Tibial nerve (tissue), 4 donors: ENCODE measurements at places on chromosomes 11 and 22.

DNA sequence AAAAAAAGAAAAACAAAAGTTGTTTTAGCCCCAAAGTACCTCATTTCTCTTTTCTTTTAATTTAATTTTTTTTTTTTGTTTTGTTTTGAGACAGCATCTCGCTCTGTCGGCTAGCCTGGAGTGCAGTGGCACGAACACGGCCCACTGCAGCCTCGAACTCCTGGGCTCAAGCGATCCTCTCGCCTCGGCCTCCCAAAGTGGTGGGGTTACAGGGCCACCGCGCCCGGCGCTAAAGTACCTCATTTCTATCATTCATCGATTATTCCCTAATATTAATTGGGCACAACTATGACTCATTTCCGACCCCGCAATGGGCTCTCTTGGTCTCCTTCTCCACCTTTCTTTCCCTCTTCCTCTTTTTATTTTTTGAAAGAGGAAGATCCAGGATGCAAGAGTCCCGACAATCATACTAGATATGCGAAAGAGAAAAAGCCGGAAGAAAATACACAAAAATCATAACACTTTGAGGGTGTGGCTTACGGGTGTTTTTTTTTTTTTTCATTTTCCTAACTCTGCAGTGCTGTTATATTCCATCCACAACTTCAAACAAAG, 475 bp upstream of the AIP start:
- DNase-seq = no peak

- DNase-seq = no peak
Observed at GRCh38 chr11:118002010-118002540, 15.9 kb downstream of the IL10RA start.

DNA sequence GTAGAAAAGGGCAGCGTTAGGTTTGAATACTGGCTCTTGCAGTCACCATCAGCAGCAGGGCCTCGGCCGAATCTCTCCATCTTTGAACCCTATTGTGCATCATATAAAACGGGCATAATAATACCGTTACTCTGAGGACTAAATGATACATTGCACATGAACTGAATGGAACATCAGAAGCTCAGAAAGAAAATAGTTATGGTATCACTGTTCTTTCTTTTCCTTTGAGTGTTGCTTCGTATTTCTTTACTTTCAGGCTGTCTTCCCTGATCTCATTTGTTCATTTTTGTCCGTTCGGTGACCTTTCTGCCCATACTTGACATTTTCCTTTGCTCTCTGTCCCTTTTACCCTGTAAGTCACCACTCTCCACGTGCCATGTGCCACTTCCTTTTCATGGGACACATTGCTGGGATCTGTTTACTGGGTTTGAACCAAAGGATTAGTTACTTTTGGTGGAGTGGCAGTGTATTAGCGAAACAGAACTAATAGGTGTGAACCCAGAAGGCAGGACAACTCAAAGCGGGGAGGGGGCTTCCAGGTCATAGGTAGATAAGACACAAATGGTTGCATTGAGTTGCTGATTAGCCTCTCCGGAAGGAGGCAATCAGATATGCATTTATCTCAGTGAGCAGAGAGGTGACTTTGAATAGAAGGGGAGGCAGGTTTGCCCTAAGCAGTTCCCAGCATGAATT, 717 bp upstream of the ZNF202 start:
- no peak for DNase-seq

DNA sequence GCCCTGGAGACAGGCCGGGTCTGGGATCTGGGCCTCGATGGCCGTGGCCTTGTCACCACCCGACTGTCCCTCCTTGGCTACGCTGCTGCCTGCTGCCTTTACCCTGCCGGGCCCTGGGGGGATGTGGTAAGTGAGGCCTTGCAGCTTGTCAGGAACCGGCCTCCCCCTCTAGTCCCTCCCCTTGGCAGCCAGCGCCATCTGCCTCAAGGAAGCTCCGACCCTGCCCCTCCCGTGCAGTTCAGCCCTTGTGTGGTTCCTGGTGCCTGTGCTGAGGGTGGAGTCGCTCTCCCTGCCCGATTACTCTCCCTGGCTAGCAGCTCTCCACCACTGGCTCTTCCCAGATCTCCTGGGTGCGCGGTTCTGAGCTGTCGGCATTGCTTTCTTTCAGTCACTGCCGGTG, 33.7 kb downstream of the CTTN start:
- DNase-seq = no peak

GRCh38 chr11:123526027-123526805, 96.1 kb downstream of the GRAMD1B start:
- DNase-seq = no peak

DNA sequence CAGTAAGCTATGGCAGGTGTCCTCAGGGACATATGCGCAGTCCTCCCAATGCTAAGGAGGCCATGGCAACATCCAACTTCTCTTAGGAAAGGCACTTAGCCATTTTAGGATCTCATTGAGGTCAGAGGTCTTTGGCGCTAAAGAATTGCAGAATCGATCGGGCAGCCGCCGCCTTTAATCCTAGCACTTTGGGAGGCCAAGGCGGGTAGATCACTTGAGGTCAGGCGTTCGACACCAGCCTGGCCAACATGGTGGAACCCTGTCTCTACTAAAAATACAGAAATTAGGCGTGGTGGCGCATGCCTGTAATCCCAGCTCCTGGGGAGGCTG, 1.2 kb upstream of the CHID1 start:
- no peak for DNase-seq

- no peak for DNase-seq
Observed at GRCh38 chr11:31720671-31721365, 90.3 kb downstream of the PAX6 start.

DNA sequence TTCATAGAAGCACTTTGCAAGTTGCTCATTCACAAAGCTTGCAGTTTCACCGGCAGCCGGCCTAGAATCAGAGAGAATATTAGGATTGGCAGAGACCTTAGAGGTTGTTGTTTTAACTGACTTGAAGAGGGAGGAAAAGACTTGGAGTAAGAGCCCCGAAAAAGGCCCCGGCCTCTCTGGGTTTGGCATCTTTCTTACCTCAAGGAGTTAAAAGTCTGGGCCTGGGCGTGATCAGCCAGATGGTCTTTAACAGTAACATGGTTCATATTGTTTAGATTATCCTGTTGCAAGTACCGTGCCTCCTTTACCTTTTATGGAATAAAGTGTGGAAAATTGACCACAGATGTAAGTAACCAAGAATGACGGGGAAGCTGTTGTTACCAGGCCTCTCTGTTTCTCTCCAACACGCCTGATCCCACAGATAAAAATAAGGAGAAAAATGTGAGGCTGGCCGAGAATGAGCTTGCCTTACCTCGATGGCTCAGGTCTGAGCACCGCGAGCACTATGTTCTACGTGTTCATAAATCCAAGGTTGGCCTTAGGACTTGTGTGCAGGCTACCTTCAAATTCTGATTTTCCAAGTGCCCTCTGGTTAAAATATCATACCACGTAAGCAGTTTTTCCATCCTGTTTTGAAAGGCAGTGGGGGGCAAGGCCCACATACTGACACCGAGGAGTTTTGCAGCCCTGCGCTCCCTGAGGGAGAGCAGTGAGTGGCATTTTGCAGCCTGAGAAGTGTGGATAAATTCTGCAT, 56.4 kb downstream of the PARVA start:
- DNase-seq = no peak

GRCh38 chr11:71489311-71490043, 36.5 kb downstream of the NADSYN1 start:
- DNase-seq = no peak

DNA sequence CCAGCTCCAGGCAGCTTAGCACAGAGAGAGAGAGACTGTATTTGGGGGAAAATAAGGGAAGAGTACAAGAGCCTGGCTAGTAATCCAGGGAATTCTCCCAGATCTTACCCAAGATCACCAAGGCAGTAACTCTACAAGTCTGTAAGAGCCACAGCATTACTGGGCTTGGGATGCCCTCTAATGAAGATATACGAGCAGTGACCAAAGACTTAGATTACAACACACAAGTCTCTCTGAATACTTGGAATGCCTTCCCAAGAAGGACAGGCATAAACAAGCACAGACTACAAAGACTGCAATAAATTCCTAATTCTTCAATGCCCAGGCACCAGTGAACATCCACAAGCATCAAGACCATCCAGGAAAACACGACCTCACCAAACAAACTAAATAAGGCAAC, 17.7 kb downstream of the DNAJC24 start:
- DNase-seq = no peak

- DNase-seq = no peak
Observed at GRCh38 chr11:8908099-8908498, 2.9 kb upstream of the AKIP1 start.

DNA sequence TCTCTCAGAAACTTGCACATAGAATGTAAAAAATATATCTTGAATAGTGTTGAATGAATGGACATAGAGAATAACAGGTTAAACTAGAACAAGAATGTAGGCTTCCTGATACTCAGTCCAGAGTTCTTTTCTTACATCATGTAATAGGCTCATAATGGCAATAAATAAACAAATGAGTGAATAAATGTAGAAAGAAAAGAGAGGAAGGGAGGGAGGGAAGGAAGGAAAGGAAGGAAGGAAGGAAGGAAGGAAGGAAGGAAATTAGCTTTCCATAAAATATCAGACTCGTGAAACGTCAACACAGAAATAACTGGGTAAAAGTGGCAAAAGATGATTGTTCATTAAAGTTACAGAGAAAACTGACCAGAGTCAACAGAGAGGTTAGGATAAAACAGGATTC, 2001.0 kb downstream of the LRRC4C start:
- DNase-seq = no peak

DNA sequence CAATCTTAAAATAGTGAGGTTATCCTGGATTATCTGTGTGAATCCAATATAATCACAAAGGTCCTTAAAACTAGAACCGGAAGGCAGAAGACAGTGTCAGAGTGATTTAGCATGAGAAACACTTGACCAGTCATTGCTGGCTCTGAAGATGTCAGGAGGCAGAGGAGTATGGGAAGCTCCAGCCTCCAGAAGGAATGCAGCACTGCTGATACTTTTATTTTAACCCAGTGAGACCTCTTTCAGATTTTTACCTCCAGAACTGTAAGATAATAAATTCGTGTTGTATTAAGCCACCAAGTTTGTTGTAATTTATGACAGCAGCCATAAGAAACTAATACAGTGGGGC, 134.4 kb upstream of the ZC3H12C start:
- DNase-seq = no peak

GRCh38 chr11:129223701-129224149, 31.6 kb upstream of the ARHGAP32 start:
- DNase-seq = no peak

GRCh38 chr22:30685178-30685577, 9.5 kb upstream of the OSBP2 start:
- DNase-seq = no peak

- no peak for DNase-seq
Observed at GRCh38 chr11:12727563-12728211, 53.5 kb downstream of the TEAD1 start.

DNA sequence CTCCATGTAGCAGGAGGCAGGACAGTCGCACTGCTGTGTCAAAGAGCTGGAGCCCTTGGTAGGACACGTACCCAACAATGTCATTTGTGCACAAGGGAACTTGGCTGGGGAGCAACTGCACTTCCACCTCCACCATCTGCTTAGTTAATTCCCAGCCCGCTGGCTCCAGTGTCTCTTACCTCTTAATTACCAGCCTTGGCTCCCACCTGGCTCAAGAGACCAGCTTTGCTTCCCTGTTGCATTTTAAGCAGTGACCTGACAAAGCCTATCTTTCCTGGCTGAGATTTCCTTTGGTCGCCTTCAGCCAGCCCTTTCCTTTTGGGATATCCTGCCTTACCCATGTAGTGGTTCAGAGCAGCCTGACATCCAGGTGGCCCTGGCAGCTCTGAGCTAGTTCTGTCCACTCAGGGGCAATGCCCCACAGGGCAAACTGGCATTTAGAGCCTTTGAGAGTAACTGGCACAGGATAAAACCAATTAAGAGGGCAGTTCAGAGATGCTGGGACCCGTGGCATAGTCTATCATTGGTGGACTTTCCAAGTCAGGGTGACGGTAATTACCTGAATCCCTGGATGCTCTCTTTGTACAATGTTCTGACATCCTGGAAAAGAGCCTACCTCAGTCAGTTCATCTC, 212.6 kb upstream of the SORL1-AS1 start:
- DNase-seq = no peak

- no peak for DNase-seq
Observed at GRCh38 chr11:64378335-64378880, 19.4 kb downstream of the RPS6KA4 start.

GRCh38 chr11:46047520-46047919, 73.7 kb downstream of the PHF21A start:
- DNase-seq = no peak

DNA sequence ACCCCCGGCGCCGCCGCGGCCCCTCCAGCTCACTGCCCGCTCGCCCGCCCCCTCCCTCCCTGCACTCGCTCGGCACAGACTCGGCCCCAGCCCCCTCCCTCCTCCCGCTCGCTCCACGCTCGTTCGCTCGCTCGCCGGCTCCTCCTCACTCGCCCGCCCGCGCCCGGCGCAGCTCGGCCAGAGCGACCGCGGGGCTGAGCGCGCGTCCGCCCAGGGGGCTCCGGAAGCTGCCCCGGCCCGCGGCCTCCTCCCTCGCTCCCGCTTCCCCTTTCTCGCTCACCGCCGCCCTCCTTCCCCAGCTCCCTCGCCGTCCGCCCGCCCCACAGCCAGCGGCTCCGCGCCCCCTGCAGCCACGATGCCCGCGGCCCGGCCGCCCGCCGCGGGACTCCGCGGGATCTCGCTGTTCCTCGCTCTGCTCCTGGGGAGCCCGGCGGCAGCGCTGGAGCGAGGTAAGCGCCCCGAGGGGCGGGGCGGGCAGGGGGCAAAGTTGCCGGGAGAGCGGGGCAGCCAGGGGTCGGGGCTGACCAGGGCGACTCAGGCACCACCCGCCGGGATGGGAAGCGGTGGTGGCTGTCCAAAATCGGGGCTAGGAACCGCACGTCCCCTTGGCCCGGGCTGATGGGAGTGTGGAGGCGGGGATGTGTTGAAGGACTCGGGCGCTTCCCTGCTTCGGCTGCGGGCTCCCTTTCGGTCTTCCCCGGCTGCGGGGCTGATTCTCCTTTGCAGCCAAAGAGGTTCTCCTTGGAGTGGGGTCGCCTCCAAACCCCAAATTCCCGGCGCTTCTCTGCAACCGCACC, at the start of gene SEZ6L:
TSS of gene SEZ6L (plus strand) at position 148 of the 797 bp plus-strand sequence. CDS start at position 356, 208 bp downstream.
- no peak for DNase-seq

GRCh38 chr11:41522391-41522790, 62.9 kb upstream of the LRRC4C start:
- no peak for DNase-seq

GRCh38 chr11:14908214-14908880, 16.3 kb upstream of the CYP2R1 start:
- peak; percentile 19 for DNase-seq

DNA sequence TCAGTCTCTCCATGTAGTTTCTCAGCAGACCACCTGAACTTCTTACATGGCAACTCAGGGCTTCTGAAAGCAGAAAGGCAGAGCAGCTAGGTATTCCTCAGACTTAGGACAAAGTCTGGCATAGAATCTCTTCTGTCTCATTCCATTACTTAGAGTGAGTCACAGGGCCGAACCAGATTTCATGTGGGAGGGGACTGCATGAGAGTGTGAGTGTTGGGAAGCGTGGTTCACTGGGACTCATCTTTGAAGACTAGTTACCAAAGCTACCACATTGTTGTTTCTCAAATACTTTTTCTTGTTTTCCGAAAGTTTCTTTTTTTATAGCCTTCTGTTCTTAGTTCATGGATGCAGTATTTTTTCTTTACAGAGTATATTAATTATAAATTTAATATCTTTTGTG, 36.1 kb upstream of the SCN3B start:
- DNase-seq = no peak
